ENCODE measurements at places on chromosomes 12 and 14.

GRCh38 chr12:89414851-89415250, 62.5 kb upstream of the DUSP6 start:
- DNase-seq, result no peak

DNA sequence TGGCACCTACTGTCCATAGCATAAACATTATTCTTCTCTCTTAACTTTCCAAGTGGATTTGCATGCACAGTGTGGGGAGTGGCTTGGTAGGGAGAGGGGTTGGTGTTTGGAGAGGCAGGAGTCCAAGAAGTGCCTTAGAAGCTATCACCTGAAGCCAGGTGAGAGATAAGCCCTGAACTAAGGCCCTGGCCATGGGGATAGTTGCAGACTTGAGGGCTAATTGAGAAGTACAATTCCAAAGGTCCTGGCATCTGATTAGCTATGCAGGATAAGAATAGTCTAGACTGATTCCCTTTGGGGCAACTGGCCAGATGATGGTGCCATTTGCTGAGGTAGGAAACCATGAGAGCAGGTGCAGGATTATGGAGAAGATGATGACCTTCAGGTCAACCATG, 2.0 kb upstream of the PCK2 start:
- no peak for DNase-seq

GRCh38 chr12:86914721-86915120, 658.5 kb upstream of the MGAT4C start:
- DNase-seq, result no peak

- DNase-seq, result no peak
Observed at GRCh38 chr12:60035835-60036234, 440.0 kb downstream of the SLC16A7 start.

DNA sequence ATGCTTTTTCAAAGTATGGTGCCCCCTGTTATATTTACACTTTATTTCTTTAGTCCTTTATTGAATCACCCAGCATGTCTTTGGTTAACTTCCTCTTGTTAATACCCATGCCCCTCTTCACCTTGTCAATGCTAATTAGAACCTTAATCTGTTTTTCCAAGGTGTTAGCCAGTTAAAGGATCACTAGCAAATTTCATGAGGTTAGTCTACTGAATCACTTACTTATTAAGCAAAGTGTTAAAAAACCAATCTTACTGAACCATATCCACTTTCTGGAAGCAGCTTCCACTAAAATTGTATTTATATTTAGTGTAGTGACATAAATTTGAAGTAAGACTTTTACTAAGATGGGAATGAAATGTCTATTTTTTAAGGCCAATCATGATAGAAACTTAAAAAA, 27.9 kb downstream of the TAOK3 start:
- no peak for DNase-seq

- DNase-seq, result no peak
Observed at GRCh38 chr12:5650281-5650680, 218.4 kb downstream of the NTF3 start.

DNA sequence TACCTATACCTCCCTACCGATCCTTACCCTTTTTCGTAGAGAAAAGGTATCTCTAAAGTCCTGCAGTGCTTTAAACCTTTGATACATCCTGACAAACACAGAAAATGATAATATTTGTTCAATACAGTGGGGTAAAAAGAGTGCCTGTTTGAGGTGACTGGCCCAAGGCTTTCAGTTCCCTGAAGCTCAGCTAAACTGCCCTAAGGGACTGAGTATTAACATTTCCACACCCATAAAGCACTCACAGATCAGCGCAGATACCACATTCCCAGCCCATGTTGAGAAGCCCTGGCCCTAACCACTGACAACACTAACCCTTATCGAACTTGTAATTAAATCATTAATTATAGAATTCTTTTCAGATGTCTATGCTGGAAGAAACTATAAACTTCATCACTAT, 108.7 kb downstream of the DIP2B start:
- no peak for DNase-seq

DNA sequence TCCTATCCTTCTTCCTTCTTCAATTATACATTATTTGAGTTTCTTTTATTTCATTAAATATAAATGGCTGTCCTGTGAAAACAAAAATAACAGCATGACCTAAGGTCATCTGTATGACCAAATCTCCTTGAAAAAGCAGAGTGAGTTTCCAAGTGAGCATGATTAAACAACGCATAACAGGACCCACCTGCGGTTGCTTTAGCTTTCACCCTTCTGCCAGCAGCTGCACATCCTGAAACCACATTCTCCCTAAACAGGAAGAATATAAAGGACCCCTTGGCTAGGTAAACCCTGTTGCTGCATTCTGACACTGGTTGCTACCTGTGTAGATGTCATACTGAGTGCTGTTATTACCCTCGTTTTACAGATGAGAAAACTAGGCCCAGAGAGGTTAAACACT, 42.8 kb upstream of the CPM start:
- DNase-seq, result no peak

DNA sequence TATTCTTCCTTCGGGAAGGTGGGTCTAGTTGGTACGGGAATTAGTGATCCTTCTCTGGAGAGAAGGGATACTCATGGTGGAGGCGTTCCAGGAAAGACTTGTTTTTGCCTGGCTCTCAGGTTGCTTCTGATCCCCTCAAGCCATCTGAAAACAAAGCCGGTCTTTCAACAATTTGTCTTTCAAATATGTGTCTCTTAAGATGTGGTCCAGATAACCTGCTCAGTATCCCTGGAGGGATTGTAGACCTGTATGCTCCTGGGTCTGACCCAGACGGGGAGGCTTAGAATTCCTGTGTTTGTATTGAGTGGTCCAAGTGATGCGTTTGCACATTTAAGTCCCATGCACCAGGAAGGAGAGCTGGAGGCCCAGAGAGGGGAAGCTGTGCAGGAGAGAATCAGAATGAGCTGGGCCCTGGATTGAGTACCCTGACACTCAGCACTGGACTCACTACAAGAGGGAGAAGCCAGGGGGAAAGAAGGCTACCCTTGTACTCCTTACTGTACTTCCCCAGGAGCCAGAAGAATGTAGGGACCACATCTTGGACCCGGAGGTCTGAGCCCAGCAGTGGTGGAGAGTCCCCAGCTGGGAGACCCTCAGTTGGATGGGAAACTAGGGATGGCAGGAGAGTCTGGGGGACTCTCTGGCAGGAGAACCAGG, 40.4 kb downstream of the ERH start:
- no peak for DNase-seq

GRCh38 chr12:27657296-27657695, 39.0 kb upstream of the REP15 start:
- no peak for DNase-seq

DNA sequence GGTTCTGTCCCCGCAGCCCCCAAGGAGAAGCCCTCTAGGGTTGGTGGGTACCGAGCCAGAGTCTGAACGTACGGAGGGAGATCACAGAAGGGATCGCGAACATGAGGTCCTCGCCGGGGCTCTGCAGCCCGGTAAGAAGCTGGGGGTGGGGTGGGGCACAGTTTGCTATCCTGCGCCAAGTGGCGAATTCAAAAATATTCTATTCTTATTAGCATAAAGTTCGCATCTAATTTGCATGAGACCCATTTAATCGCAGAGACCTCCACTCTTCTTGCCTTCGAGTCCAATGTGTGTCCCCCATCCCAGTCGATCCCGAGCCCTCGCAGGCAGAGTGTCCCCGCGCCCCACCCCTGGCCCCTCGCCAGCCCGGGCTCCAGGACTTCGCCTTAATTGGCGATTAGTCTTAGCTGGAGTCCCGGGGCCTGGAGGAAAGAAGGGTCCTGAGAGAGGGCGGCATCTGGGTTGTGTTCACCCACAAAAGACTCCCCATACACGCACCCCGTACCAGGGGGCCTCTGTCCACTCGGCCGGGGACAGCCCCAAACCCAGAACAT, 604 bp upstream of the ARHGEF25 start:
- no peak for DNase-seq

- DNase-seq, result no peak
Observed at GRCh38 chr14:61973981-61974380, 211.8 kb downstream of the SNAPC1 start.

DNA sequence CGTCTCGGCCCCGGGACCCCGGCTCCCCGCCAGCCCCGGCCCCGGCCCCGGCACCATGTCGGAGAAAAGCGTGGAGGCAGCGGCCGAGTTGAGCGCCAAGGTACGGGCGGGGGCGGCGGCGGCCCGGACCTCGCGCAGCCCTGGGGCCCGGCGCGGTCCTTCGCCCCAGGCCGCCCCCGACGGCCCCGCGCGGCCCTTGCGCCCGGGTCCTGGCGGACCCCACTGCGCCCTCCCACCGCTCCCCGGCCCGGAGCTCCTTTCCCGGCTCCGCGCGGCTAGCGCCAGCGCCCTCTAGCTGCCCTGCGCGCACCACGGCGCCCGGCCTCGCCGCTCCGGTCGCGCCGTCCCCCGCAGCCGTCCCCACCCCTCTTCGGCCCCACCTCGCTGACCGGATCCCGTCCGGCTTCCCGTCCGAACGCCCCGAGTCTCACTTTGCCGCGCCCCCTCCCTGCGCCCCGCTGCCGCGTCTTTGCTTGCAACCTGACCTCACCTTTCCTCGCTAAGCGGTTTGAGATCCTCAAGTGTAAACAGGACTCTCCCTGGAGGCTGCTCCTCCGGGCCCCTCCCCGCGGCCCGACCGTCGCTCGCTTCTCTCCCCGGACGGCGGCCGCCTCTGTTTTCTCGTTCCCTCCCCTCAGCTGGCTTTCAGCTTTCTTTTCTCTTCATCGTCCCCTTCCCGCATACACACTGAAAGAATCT, 637 bp downstream of the PTMS start:
- DNase-seq, result peak; percentile 22

- DNase-seq, result no peak
Observed at GRCh38 chr14:23672200-23672599, 36.0 kb downstream of the DHRS2 start.

- no peak for DNase-seq
Observed at GRCh38 chr14:102252834-102253801, 51.8 kb downstream of the MOK start.

- DNase-seq, result no peak
Observed at GRCh38 chr12:84117190-84117589, 795.4 kb downstream of the SLC6A15 start.

- no peak for DNase-seq
Observed at GRCh38 chr14:52948039-52948438, 2.8 kb downstream of the FERMT2 start.

- DNase-seq, result no peak
Observed at GRCh38 chr14:61603736-61604135, 91.6 kb upstream of the HIF1A start.

DNA sequence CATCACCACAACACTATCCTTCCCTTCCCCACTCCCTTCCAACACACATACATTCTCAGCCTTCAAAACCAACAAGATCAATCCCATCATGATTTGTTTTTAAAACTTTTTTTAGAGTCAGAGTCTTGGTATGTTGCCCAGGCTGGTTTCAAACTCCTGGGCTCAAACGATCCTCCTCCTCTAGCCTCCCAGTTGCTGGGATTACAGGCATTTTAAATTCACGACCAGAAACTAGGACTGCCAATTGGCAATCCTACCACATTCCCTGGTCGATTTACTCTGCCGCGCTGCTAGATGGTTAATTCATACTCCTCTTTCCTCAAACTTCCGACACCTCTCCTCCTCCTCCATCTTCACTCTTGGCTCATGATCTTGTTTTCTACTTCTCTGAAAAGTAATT, 37.5 kb upstream of the TMCC3 start:
- no peak for DNase-seq

DNA sequence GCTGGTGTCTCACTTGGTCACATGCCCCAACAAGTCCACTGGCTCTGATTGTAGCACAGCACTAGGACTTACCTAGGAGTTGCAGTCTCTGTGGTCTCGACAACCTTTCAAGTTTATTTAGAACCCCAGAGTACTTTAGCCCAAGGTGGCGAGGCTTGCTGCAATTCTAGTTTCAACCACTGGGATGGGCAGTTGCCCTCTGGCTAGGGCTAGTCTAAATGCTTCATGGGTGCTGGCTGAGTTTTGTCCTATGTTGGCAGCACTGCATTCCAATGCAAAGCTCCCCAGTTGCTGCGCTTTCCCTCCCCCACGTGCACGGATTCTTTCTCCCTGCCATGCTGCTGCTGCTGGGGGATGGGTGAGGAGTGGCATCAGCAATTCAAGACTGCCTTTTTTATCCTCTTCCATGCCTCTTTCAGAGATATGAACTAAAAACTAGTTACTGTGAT, 207.9 kb downstream of the SYNE2 start:
- no peak for DNase-seq

DNA sequence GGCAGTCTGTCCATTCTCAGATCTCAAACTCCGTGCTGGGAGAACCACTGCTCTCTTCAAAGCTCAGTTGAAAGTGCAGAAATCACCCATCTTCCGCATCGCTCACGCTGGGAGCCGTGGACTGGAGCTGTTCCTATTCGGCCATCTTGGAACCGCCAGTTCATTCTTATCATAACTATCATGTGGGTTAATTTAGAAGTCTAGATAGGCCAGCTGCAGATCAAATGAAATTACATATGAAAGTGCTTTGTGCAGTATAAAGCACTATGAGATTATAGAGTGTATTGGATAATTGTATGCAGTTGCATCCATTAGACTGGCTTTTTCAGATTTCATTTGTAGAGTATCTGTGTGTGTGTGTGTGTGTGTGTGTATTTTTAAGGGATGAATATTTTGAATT, 57.8 kb downstream of the PRORP start:
- DNase-seq, result no peak

- no peak for DNase-seq
Observed at GRCh38 chr14:104879201-104879982, 14.3 kb downstream of the CEP170B start.

DNA sequence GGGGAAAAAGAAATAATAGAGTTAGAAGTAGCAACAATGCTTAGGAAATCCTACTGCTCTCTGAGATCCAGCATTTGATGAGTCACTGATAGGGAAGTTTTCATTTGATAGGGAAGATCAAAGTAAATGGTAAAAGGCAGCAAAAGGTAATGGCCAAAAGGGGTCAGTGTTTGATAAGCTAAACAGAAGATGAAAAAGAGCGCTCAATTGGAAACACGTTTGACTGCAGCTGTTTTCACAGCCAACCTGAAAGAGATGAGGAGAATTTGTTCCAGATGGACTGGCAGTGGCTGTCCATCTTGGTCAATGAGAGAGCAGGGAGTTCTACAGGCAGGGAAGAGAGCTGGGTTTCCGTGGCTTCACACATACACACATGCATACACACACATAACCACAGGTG, 264.2 kb downstream of the TMEM132C start:
- DNase-seq, result no peak

DNA sequence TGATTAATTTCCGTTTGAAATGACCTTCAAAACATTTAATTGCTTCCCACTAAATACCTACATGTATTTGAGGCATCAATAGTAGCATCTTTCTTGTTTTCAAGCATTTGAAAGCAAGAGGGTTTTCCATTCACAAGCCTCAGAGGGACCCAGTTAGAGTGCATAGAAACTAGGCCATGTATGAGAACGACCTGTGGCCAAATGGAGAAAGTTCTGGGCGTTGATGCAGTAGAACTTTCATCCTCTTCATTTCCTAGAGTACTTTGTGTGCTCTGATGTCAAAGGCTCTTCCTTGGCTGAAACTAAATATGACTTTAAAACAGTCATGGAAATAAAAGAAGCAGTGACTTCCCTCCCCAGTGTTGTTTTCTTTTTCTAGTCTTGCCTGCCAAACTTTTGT, 944 bp upstream of the DHRS7 start:
- no peak for DNase-seq

GRCh38 chr12:99772274-99772673, 124.7 kb downstream of the GARIN6 start:
- DNase-seq, result no peak

- DNase-seq, result no peak
Observed at GRCh38 chr14:63523735-63524426, 19.3 kb downstream of the PPP2R5E start.

- DNase-seq, result no peak
Observed at GRCh38 chr14:35346738-35347322, 54.6 kb downstream of the PSMA6 start.

- DNase-seq, result no peak
Observed at GRCh38 chr12:31772685-31773222, 43.9 kb upstream of the AMN1 start.

Measured in T-helper 22 cell (primary cell).